Stimulated activated CD4-positive, alpha-beta T cell treated with anti-CD3 and anti-CD28 coated beads, Interleukin-4, amount 100 ng/mL, for 1 hour (primary cell): ENCODE measurements at places on chromosomes 7 and 10.

DNA sequence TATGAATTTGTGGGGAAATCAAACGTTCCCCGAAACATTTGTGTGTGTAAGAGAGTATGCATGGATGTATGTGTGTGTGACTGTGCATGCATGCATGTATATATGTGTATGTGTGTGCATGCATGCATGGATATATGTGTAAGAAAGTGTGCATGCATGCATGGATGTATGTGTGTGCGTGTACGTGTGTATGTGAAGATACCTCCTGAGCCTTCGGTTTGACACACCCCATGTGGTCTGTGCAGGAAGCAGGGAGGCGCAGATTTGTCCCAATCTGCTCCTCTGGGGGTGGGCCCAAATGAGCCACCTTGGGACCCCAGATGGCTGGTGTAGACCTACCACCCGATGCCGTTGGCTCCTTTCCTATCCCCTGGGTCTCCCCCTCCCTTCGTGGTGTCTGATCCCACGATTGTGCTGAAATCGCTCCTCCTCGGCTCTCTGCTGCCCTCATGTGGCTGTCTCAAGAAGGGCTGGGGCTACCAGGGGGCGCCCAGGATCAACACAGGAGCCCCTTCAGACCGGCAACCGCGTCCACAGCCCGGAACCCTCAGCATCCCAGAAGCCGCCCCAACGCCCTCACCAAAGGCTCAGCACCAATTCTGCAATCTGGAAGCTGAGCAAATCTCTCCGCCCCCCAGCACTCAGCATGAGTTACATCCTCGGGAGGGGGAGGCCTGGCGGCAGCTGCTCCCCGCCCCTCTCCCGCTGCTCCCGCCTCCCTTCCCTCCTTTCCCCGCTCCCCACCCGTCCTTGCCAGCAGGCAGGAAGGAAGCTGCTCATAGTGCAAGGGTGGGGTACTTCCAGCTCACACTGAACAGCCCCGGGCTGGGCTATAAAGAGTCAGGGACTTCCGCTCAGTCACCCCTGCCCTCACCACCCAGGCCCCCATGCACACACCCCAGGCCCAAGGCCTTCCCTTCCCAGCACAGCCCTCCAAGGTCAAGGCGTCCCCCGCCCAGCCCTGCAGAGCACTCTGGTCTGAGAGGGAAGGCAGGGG, 2.3 kb upstream of the NOS3 start:
- peak; percentile 67 for DNase-seq

- no peak for DNase-seq
These were observed 26.8 kb downstream of the GOT1 start for GRCh38 chr10:99403674-99404073.

DNA sequence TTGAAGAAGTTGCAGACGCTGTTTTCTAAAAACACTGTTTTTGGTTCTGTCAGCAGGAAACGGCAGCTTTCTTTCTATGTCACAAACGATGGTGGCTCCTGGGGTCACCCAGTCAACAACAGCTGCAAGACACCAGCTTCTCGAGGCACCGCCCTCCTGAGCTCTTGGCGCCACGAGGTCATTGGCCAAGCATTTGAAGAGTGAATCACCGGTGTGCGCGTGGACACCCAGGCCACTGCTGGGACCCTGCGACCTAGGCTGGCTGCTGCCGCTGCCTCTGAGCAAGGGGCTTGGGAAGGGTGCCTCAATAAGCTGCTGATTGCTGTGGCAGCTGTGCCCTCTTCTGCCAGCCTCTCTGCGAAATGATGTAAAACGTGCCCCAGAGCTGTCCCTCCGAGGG, 22.5 kb upstream of the VIPR2 start:
- no peak for DNase-seq

DNA sequence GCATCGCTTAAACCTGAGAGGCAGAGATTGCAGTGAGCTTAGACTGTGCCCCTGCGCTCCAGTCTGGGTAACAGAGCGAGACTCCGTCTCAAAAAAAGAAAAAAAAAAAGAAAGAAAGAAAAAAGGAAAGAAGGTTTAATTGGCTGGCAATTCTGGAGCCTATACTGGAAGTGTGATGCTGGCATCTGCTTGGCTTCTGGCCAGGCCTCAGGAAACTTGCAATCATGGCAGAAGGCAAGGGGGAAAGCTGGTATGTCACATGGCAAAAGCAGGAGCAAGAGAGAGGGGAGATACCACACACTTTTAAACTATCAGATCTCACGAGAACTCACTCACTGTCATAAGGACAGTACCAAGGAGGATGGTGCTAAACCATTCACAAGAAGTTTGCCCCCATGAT, 190.0 kb downstream of the CALN1 start:
- DNase-seq: no peak

GRCh38 chr10:62779487-62780248, 24.9 kb upstream of the ADO start:
- DNase-seq: peak; percentile 83

GRCh38 chr7:139118234-139118804, 8.8 kb upstream of the ZC3HAV1 start:
- DNase-seq: no peak

- DNase-seq: no peak
These were observed 48.7 kb downstream of the VIPR2 start for GRCh38 chr7:159095979-159096411.

- DNase-seq: no peak
These were observed 94.8 kb upstream of the KCNMA1 start for GRCh38 chr10:77732213-77733003.

- DNase-seq: no peak
These were observed 16.3 kb upstream of the VPS26A start for GRCh38 chr10:69107699-69108098.

DNA sequence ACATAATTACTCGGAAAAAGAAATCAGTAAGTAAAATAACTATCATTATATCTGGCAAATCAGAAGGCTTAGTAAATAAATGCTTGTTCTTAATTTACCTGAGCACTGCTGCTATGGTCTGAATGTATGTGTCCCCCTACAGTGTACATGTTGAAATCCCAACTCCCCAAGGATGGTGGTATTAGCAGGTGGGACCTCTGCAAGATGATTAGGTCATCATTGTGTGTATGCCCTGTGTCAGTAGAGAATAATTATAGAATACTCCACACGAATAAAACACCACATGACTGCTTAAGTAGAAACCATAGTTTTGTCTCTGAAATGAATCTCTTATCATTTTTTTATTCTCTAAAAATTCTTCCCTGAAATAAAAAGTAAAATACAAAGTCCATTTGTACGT, 101.6 kb downstream of the RNF133 start:
- no peak for DNase-seq

DNA sequence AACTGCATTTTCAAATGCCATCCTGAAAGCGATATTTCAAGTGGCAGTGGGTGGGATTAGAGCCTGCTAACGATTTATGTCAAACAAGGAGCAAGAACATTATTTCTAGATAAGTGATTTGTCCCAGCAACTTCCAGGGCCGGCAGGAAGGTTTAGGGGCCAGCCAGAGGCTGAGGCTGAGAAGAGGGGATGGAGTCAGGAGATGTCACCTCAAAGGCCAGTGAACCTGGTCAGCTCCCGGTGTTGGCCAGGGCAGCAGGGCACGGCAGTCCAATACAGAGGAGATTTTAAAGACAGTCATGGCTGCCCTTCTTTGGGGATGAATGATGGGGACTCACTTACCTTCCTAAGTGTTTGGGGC, 105.7 kb upstream of the PPIF start:
- no peak for DNase-seq

- DNase-seq: no peak
These were observed 67.3 kb upstream of the NPY start for GRCh38 chr7:24216576-24217125.

GRCh38 chr7:25282194-25282593, 53.9 kb upstream of the NPVF start:
- DNase-seq: no peak

GRCh38 chr10:11846542-11846941, 23.4 kb downstream of the PROSER2 start:
- no peak for DNase-seq

GRCh38 chr10:122207163-122207562, 63.9 kb upstream of the BTBD16 start:
- DNase-seq: no peak

- DNase-seq: no peak
These were observed 79.4 kb upstream of the NXPH1 start for GRCh38 chr7:8353991-8354390.

- DNase-seq: no peak
These were observed 232.6 kb downstream of the REEP3 start for GRCh38 chr10:63753808-63754207.

DNA sequence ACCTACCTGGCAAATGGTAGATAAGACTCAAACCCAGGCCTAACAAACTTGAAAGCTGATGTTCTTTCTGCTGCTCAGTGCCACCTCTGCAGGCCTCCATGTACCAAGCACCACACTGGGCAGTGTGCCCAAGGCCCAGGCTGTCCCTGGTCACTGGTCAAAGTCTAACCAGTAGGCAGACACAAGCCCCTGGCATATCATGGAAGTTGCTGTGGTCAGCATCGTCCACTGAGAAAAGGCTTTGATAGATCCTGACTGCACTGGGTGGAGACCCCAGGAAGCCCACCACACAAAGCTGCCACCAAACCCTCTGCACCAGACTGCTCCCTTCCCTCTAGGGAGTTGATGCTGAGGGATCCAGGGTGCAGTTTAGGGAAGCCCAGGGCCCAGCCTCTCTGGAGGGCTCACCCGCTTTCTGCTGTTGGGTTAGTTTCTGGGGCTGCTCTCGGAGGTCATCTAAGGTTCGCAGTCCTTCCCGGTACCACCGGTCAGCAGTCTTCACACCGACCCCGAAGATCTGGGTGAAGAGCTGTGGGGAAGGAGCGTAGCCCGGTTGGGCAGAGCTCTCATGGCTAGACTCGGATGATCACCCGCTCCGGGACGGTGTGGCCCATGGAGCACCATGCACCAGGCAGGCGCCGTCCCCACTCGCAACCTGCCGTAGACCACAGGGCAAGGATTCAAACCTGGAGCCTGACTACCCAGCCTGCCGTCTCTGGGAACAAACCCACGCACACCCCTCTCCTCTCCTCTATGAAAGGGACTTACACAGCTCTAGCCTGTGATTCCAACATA, 6.0 kb downstream of the POLM start:
- no peak for DNase-seq

DNA sequence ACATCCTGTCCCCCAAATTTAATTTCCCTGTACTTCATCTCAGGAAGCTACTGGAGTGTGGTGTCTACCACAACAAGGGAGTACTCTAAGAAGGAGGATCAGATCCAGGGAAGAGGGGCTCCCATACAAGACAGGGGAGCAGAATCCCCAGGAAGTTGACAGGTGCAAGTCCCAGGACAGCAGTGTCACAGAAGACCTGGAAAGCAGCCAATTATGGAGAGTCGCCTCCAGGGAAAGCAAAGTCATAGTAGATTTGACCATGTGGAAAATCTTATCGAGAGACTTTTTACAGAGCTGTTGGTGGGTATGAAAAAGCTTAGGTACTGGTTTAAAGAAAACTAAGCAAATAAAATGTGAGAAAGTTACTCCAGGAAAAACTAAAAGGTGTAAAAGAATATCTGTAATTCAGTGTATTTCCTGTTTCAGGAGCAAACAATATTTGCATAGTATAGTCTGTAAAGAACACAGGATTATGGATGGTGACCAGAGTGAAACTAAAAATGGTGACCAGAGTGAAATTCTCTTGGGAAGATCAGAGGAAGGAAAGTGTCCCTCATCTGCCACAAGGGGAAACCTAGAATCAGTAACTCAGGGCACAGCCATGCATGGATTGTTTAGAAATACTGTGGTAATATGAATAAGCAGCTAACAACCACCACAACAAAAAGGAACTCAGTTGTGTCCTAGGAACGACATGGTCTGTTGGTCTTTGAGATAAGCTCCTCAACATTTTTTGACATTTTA, 44.5 kb downstream of the LANCL2 start:
- DNase-seq: no peak
